Activated CD8-positive, alpha-beta memory T cell treated with anti-CD3 and anti-CD28 coated beads for 24 hours (primary cell): ENCODE measurements at places on chromosomes 3 and 15.

DNA sequence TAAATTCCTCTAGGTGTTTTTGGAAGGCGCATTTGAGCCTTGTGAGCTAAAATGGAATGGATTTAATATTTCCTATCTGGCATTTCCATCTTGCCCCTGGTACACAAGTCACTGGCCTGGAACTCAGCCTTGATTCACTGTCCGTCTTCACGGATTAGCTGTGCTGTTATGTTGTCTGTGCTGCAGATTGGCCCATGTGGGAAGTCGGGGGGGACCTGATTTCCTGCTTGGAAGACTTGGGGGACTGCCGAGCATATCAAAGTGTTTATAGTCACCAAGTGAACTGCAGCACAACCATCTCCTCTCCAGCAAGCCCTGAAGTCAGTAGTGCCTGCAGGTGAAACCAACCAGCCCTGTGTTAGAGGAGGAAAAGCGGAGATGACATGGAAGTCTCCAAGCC, 12.2 kb downstream of the GHRL start:
- DNase-seq, result no peak

DNA sequence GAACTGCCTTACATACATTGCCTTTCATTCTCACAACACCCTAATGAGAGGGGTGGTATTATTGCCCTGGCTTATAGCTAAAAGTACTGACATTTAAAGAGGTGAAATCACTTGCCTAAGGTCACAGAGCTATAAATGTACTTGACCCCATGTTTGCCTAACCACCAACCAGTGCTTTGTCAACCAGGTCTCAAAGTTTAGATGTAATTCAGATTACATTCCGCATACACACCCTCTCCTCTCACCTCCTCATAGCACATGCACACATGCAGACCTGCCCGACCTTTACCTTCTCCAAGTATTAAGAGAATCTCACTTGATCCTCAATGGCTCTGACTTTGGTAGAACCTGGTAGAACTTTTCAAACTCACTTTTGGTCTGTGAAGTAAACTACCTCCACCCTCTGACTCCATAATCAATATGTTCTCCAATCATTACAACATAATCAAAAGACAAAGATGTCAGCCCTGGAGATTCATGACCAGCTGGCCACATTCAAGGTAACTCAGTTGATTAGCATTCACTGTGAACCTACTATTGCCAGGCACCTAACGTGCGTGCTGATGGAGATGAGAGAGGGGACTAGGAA, 63.2 kb upstream of the HES1 start:
- DNase-seq, result no peak

DNA sequence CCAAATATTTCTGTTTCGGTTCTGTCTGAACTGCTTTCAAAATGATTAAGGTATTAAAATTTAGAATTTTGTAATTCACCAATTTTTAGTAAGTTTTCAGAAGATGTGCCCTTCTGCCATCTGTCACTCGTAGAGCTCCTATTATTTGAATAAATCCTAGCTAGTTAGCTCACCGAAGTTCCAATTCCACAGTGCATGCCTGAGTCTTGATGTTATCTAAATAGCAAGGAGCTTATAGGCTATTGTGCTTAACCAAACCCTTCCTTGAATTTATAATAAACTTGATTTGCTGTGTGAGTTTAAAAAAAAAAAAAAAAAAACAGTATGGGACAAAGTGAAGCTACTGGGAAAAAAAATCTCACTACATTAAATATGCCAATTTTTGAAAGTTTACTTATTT, 18.7 kb downstream of the ATP13A3 start:
- no peak for DNase-seq

DNA sequence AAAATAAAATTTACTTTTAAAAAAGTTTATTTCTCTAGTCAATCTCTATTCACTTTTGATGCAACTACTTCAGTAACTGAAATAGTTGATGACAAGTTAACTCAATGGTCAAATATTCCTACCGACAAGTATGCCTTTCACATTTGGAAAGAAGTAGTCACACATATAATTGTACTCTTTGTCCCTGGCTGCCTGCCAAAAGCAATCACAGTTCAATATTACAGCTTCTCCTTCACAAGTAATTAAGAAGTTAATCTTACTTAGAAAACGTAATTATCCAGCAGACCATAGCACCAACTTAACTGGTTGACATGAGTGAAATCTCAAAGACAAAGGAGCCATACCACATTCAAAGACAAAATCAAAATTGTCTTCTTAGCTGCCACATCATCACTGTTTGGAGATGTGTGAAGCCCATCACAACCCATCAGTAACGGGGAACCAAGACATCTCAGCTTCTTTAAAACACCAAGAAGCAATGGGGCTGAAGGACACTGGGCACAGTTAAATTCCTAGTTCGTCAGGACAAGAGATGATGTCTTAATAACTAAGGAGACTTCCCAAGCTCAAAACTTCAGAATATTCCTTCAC, 86.1 kb downstream of the PLCH1 start:
- DNase-seq, result no peak

DNA sequence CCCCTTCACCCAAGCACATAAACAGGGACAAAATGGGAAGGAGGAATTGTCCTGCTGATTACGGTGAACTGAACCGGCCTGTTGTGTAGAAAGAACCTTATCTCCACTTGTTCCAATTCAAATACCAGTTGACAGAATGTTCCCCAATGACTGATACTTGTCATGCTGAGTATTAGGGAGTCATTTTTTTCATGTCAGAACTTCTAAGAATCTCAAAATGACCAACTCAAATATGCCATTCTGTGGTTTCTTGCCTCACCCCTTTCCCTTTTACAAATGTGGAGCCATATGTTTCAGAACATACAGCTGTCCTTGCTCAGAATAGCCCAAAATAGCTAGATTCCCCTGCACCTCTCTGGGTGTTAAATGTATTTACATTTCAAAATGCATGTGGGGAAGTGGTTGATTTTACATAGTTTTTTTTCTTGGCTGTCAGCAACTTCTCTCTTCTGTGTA, 405.9 kb upstream of the TBL1XR1 start:
- DNase-seq, result no peak

GRCh38 chr3:64074895-64075679, 51.8 kb upstream of the PSMD6 start:
- no peak for DNase-seq

DNA sequence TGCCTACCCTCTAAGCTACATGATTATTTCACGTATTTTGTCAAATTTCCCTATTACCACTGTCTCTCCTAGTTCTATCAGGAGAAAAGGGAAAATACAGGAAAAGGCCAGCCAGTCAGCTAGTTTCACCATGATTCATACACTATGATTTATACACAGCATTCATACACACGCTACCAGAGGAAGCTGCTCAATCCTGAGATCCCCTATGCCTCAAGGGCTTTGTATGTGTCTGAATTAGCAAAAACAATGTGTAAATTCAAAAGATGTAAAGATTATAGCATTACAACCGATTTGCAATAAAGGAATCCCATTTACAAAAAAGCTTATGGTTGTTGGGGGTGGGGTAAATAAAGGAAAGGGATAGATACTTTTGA, 3.1 kb upstream of the ACKR4 start:
- DNase-seq, result no peak

GRCh38 chr3:103786296-103786695, 1351.5 kb downstream of the ZPLD1 start:
- DNase-seq, result no peak

- DNase-seq, result no peak
These were observed 463.1 kb downstream of the TBL1XR1 start for GRCh38 chr3:176734146-176734545.

GRCh38 chr15:98858610-98859023, 149.0 kb downstream of the PGPEP1L start:
- no peak for DNase-seq

GRCh38 chr3:98994128-98994762, 92.8 kb upstream of the DCBLD2 start:
- DNase-seq, result no peak

DNA sequence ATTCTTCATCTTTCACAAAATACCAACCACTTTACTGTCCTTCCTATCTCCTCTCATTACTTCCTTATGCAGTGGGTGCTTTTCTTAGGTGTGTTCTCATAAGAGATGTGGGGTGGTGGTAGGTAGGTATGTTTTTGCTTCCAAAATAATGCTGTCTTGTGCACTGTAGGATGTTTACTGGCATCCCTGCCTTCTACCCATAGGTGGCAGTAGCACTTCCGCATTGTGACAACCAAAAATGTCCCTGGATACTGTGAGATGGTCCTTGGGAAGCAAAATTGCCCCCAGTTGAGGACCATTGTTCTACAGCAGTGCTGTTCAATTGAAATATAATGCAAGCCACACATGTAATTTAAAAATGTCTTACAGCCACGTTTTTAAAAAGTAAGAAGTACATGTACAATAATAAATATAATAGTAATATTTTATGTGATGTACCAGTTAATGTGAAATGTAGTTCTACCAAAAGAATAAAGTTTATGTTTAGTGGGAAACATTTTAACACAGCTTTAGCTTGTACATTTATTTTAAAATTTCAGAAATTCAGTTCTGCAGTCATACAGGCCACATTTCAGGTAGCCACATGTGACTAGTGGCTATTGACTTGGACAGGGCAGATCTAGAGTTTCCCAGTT, 75.2 kb downstream of the NEO1 start:
- DNase-seq, result no peak

- no peak for DNase-seq
These were observed 176.4 kb downstream of the ISL2 start for GRCh38 chr15:76512971-76513370.

DNA sequence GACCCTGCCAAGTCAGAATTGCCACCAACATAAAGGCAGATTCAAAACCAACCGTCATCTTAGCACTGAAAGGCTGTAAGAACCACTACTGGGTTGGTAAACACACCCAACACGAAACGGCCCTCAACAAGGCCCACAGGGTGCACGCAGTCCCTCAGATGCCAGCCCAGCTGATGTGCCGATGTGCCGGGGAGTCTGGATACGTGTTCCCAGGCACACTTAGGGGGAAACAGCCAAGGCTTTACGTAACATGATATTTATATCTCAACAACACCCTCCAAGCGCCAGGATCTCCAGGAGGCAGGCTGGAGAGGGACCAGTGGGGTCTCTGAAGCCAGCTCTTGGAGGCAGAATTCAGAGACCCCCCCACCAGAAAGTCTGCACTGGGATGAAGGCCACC, 14.2 kb downstream of the POC1A start:
- no peak for DNase-seq

DNA sequence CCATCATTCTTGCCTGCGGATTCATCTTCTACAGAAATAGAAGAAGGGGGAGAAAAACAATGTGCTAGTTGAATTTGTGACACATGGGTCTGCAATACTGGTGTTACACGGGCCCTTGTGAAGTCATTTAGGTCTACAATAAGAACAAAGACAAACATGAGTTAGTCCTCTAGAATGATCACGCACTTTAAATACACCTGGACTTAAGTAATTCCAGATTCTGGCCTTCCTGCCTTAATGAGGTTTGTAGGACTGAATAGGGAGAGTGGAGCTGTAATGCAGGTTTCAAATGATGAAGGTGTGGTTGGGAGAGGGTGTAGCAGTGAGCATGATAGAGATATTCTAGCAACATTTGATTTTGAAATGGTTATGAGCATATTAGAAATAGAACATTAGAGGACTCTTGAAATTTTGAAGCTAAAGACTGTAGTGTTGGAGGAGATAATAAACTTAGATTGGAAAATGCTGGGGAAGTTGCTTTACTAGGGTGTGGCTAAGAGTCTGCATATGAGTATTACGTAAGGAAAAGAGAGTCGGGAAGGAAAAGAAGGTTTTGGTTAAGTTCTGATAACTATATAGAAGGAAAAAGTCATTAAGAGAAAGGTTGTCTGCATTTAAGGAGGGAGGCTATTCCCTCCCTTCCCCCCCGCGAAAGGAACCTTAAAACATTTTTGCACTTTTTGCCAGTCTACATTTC, 606 bp downstream of the EIF2A start:
- no peak for DNase-seq

GRCh38 chr15:82136120-82136519, 90.3 kb upstream of the MEX3B start:
- DNase-seq, result no peak

GRCh38 chr3:184039414-184039813, 7.9 kb downstream of the HTR3D start:
- no peak for DNase-seq

- no peak for DNase-seq
These were observed 5.8 kb downstream of the CPOX start for GRCh38 chr3:98587654-98588053.

DNA sequence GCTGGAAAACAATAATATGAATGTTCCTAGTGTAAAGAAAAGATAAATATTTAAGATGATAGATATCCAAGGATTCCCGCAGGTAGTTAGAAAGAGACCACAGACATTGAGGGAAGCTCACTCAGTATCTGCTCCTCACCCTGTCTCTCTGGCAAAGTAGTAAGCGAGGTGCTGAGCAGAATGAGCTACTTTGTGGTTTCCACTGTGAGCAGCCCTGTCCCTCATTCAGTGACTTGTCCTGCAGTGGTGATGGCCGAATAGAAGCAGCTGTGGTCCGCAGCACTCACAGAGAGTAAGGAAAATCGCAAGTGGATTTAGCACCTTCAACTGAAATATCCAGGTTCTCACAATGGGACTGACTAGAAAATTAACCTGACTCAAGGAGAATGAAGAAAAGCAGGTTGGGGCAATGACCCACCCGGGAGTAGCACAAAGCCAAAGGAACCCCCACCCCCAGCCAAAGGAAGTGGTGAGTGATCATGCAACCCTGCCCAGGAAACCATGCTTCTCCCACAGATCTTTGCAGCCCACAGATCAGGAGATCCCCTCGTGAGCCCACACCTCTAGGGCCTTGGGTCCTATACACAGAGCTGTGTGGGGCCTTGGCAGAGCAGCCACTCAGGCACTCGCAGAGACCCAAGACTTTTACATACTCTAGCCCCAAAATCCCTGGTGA, 21.8 kb upstream of the SLC25A38 start:
- DNase-seq, result peak; percentile 71

GRCh38 chr15:85128621-85129020, 147.0 kb downstream of the PDE8A start:
- no peak for DNase-seq

DNA sequence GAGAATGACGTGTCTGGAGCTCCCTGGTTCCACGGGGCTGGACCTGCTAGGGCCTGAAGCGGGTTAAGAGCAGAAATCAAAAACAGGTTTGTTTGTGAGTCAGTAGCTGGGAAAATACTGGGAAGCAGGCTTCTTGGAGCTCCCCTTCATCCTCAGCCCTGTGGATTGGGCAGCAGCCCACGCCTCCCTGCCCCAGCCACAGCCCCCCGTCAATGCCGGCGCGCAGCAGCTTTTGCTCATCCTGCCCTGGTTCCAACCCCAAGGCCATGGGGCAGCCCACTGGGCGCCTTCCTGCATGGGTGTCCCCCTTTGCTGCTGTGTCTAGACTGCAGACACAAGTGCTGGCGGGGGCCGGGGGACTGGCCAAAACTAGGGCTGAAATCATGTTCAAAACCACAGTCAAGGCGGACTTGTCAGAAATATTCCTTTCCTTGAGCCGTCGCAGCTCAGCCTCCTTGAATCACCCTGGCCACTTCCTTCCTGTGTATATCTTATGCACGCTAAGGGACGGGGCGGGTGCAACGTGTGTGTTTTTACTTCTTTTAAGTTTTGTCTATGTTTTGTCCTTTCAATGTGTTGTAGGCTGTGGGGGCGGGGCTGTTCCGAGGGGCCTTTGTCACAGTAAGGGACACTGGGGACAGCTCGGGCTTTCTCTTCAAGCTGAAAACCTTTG, 108.1 kb downstream of the KLF13 start:
- DNase-seq, result peak; percentile 94

GRCh38 chr3:178849199-178849910, 222.3 kb downstream of the ZMAT3 start:
- DNase-seq, result no peak
